ENCODE measurements at places on chromosomes 7 and 10.
A peak's percentile ranks its signal among the peaks of the same experiment; 100 is the strongest.

DNA sequence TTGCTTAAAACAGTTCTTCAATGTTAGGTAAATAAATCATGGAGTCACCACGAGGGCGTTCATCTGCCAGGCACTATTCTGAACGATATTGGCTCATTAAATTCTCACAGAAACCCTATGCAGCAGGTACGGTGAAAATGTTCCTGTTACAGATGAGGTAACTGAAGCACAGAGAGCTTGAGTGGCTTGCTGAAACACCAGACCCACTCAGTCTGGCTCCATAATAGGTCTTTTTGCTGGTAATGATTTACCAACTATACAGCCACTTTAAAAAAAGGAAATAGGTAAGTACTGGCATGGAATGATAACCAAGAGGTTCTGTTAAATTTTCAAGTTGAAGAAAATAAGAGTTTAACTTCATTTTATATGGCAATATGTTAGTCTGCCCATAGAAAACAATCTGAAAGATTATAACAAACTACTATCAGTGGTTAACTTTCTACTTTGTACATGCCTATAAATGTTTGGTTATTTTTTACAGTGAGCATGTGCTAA lies 1.3 kb upstream of the TM9SF3 start:
- peak; percentile 8 for DNase-seq

DNA sequence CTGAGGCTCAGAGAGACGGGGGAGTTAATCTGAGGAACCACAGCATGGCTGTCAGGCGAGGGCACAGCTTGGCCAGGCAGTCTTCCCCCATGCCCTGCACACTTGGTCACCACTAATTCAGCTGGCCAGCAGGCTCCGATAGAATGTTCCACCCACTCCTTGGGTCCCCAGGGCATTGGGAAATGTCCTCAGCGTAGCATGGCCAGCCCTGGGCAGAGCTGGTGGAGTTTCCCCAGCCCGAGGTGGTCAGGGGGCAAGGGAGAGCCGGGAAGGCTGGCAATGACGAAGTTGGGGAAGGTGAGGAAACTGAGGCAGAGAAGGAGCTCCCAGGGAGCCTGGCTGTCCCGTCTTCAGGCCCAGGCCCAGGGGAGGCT lies 12.1 kb upstream of the GRIFIN start:
- DNase-seq: no peak

DNA sequence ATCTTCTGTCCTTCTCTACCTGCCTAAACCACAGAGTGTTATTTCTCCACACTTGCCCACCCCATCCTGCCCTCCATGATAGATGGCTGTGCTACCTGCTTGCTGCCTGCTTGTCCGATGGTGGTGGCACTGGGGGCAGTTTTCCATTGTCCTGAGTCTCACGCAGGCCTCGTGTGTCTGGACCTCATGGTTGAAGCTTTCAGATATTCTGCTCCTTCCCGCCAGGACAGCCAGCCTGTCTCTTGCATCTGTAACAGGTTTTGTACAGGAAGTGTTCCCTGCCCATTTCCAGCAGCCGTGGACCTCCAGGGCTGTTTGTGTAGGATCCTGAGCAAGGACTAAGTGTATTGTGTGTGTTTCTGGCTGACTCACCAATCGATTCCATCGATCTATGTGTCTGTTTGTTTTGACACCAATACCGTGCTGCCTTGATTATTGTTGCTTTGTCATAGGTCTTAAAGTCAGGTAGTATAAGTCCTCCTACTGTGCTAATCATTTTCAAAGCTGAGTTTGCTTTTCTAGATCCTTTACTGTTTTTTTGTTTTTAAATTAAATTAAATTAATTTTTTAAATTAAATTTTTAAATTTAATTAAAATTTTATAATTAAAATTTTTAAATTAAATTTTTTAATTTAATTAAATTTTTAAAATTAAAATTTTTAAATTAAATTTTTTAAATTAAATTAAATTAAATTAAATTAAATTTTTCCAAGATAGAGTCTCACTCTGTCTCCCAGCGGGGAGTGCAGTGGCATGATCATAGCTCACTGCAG lies 8.5 kb downstream of the IL15RA start:
- no peak for DNase-seq

GRCh38 chr10:96616961-96617360 lies 30.1 kb upstream of the TM9SF3 start:
- no peak for DNase-seq

GRCh38 chr7:98841179-98841997 lies 28.4 kb downstream of the TMEM130 start:
- DNase-seq: peak; percentile 63

DNA sequence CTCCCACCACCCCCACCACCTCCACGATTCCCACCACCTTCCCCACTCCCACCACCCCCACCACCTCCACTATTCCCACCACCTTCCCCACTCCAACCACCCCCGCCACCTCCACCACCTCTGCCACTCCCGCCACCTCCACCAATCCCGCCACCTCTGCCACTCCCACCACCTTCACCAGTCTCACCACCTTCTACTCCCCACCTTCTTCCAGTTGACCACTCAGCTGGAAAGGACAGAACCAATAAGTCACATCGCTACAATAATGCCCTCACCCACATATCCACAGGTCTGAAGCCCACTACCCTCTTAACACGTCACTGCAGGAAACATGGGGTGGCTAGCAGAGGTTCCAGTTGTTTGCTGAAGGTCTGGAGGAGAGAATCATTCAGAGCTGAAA lies 93.5 kb upstream of the PAX2 start:
- no peak for DNase-seq

Measured in inflammatory macrophage (primary cell).